Endodermal cell (in vitro differentiated cells): ENCODE measurements at places on chromosomes 3 and 15.

- DNase-seq: peak; percentile 35
Measured at GRCh38 chr15:63322541-63322940, 45.1 kb downstream of the APH1B start.

DNA sequence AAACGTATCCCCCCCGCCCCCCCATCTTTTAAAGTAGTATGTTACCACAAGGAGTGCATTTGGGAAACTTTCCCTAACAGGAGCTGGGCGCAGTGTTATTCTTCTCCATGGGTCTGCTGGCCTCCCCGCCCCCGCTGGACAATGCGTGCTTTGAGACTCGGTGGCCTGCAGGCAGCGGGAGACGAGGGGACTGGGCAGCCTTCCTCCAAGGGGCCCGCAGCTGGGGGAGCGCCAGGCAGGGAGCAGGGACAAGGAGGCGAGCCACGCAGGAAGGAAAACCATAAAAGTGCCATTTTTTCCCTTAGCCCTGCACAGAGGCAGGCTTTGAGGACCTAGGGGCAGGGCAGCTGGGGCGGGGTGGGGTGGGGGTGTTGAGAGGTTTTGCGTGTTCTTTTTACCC lies 14.1 kb downstream of the SOX2 start:
- DNase-seq: peak; percentile 63

GRCh38 chr15:51855612-51856011 lies 26.2 kb downstream of the TMOD3 start:
- no peak for DNase-seq

GRCh38 chr3:174651951-174652350 lies 207.2 kb upstream of the NAALADL2 start:
- no peak for DNase-seq

DNA sequence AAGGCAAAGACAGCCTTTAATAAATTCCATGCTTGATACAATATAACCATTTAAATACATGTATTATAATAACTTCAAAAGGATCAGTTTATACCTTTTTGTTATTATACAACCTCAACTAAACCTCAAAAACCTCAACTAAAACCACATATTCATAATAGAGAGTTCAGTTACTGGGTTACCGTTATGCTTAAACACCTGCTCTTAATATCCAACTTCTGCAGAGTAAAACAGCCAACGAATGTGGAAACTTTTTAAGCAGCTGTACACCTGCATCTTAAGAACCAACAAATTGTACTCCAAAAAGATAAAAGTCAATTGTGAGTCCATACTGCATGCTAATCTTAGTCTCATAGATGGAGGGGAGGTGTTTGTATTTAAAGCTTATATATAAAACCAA lies 53.5 kb downstream of the TFDP2 start:
- DNase-seq: no peak

DNA sequence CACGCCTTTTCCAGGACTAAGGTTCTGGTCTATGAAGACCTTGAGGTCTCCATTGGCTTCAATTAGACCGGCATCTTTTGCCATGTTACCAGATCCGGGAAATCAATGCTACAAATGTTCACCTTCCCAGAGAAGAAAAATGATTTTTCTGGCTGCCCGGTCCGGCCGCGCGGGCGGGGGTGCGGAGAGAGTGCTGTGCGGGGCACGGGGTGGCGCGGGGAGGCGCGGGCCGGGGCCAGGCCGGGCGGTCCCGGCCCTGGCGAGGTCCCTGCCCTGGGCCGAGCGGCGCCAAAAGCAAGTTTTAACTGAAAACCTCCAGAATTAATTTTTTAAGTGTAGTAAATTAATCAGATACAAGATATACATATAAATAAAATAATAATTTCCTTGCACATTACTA lies 128.2 kb downstream of the MINAR1 start:
- DNase-seq: no peak

- DNase-seq: no peak
Measured at GRCh38 chr15:43487271-43487895, 5.6 kb downstream of the TP53BP1 start.

DNA sequence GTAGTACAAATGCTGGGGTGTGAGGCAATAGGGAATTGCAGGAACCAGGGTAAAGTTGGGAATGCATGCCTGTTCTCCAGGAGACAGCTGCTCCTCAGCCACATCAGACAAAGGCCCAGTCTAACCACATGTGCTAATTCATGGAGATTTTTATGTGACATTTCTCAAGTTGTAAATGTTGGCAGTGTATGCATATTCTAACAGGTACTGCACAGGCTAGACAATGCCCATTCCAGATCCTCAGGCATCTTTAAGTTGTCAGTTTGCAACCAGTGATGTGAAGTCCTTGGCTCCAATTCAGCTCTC lies 84.9 kb downstream of the EEFSEC start:
- DNase-seq: no peak

GRCh38 chr3:72964633-72965032 lies 32.0 kb upstream of the PPP4R2 start:
- DNase-seq: no peak

- no peak for DNase-seq
Measured at GRCh38 chr15:52523647-52524046, 5.0 kb downstream of the MYO5A start.

GRCh38 chr15:25179673-25180511 lies 225.1 kb downstream of the SNRPN start:
- peak; percentile 12 for DNase-seq

DNA sequence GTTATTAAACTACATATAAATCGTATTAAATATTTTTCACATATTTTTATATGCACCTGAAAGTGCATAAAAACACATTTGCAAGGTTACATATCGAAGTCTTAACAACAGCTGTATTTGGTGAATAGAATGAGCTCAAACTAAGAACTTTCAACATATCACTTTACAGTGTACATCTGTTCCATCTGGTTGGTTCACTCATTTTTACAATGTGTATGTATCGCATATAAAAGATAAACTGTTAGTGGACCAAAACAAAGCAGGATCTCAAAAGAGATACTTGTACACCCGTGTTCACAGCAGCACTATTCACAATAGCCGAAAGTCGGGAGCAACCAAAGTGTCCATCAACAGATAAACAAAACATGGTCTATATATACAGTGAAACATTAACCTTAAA lies 55.8 kb downstream of the TBL1XR1 start:
- DNase-seq: no peak

DNA sequence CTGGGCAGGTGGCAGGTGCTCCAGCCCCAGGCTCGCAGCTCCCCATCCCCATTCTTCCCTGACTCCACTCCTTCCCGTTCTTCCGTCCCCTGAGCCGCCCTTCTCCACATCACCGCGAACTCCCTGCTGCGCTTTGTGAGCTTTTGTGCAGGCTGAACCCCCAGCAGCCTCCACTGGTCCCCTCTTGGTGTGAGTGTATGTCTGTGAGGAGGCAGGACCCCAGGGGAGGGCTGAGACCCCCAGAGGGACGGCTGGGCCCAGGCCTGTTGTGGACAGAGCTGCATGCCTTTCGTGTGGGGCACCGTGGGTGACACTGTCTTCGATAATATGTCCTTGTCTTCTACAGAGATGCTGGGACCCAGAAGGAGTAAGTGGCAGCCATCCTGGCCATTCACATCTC lies 7.3 kb upstream of the ITIH3 start:
- no peak for DNase-seq

DNA sequence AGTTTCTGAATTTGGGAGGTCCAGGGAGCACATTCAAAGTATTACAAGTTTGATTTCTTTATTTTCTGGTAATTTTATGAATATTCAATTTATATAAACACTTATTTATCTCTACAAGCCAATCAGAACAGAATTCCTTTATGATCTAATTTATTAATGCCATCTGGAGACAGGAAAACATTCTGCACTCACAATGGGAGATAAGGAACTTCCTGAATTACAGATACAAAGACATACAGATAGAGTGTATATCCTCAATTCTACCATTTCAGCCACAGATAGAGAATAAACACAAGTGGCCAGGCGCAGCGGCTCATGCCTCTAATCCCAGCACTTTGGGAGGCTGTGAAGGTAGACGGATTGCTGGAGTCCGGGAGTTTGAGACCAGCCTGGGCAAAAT lies 86.0 kb downstream of the IQCH start:
- no peak for DNase-seq

GRCh38 chr3:190320594-190321362 lies 1.5 kb downstream of the CLDN1 start:
- no peak for DNase-seq
